ENCODE measurements at places on chromosomes 5 and 9.
A peak's percentile ranks its signal among the peaks of the same experiment; 100 is the strongest.

- DNase-seq = no peak
These were observed 43.3 kb upstream of the TJP2 start for GRCh38 chr9:69130456-69131441.

DNA sequence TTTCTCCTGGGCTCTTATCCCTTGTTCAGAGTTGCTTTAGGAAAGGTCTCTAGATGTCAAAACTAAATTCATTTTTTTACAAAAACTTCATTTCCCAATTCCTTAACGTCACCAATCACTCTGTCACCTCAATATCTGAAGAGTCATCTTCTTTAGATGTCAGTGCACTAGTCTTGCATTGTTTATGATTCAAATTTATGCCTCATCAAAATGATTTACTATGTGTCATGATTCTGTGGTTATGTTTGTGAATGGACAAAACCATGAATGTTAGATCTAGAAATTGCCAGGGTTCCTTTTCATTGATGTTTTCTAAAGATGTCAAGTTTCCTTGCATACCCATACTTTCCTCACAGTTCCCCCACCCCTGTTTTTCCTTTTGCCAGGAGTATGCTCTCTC, 21.5 kb downstream of the CWC27 start:
- DNase-seq = no peak

DNA sequence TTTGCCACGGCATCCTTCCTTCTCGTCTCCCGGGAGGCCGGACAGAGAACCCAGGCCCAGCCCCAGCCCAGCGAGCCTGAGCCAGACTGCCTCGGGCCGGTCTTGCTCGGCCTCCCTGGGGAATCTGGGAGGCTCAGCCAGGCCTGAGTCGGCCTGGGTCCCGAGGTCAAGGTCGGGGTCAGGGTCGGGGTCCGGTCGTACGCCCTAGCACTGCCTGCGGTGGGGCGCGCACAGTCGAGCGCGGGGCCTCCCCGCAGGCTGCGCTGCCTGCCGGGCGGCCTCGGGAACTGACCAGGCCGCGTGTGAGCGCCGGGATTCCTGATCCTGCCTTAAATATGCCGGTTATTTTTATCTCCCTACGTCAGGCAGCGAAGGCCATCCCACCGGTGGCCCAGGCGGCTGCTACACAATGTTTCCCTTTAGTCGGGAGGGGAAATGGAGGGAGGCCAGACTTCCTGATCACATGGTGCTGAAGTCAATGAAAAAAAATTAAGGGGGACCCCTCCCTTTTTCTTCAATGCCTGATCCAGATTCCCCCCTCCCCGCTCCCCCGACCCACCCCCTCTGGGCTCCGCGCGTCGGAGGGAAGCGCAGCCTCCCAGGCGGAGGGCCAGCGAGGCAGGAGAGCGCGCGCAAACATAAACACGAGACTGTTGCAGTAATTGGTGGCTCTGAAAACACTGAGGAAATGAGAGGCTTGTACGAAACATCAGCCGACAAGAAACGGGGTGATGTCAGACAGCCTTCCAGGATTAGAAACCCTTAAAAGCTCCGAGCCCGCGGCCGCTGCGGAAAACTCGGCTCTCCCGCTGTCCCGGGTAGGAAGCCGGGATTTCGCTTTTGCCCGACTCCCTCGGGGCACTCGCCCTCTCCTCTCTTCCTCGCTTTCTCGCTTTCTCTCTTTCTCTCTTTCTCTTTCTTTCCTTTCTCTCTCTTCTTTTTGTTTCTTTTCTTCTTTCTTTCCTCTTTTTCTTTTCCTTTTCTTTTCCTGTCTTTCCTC, 148.2 kb upstream of the KLF4 start:
- DNase-seq = peak; percentile 59

GRCh38 chr5:68000805-68001204, 214.8 kb upstream of the PIK3R1 start:
- DNase-seq = no peak

DNA sequence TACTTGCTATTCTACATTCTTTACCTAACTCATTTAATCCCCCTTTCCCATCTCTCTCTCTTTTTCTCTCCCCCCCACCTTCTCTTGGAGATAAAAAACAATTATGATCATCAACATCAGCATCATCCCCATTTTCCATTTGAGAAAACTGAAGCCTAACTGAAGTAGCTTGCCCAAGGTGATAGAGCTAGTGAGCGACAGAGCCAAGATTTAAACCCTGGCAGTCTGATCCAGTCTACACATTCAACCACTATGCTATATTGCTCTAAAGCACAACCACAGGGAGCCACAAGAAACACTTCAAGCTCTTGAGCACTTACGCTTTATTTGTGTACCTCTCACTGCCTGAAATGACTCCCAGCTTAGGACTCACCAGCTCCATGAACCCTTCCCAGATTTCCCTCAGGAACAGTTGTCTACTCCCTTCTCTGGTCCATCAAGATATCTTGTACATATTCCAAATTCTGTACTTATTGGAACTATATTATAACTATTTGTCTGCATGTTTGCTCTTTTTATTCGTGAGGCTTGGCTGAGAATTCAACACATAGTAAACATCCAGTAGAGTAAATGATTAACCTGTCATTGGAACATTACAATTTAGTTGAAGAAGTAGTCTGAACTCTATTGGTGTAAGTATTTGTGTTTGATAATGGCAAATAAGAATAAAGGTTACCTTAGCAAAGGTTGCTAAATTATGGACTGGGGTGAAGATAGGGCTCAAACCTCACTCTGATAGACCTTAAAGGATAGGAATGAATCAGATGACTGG, 164.8 kb downstream of the EFNA5 start:
- no peak for DNase-seq

- DNase-seq = no peak
These were observed 8.2 kb upstream of the CD180 start for GRCh38 chr5:67204821-67205220.

DNA sequence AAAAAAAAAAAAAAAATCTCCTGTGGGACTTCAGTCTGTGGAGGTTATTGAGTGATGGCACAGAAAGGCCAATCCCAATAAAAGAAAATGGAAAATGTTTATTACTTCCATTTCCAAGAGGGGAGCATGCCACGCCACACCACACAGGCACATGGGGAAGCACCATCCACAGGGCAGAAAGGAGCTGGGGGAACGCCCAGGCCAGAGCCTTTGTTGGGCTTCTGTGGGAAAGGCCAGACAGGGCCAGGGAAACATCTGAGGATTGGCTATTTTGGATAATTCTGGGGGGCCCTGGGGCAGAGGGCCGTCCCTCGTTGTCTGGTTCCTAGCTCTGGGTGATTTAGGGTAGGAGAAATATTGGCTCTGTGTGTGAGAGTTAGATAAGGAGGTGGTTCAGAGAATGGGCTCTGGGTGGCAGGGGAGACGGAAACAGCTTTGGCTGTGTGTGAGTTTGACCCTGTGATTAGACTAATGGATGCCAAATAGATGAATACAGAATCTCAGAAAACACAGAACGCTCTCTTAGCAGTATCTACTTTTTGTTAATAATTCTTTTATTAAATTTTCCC, 49.0 kb upstream of the ABL1 start:
- no peak for DNase-seq

DNA sequence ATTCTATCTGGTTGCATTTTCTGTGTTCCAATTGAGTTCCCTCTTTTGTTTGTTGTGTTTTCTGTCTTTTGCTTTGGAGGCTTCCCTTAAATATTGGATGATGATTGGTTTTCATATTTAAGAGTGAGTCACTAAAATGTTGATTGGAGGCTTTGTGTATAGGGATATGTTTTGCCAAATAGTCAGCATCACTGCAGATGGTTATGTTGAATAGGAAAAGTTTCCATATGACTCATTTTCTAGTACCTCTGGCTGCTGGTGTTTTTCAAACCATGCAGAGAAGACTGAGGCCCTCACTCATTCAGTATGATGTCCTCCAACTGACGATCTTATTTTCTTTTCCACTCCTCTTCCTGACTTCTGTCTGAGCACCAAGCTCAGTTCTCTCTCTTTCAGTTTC, 1290.0 kb downstream of the EFNA5 start:
- no peak for DNase-seq

DNA sequence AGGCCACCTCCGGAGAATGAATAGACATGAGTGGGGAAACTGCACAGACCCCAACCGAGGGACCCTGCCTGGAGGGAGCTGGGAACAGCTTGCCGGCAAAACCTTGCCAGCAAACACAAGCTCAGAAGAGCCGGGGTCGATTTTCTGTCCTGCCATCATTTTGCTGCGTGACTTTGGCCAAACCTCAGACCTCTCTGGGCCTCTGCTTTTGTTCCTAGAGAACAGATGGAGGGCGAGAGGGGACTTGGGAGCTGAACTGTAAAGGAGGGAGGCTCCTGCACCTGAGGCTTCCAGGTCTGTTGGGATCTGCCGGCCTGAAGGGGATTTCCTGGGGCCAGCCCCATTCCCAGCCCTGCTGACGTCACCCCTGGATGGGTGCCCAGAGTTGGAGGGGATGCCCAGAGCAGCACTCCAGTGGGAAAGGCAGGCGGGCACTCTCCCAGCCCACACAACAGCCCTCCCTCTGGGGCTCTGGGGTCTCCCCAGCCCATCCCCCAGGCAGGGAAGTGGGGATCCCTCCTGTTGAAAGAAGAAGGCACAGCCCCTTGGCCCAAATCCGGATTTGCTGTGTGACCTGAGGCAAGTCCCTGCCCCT, 40.4 kb upstream of the SYNPO start:
- DNase-seq = peak; percentile 51

DNA sequence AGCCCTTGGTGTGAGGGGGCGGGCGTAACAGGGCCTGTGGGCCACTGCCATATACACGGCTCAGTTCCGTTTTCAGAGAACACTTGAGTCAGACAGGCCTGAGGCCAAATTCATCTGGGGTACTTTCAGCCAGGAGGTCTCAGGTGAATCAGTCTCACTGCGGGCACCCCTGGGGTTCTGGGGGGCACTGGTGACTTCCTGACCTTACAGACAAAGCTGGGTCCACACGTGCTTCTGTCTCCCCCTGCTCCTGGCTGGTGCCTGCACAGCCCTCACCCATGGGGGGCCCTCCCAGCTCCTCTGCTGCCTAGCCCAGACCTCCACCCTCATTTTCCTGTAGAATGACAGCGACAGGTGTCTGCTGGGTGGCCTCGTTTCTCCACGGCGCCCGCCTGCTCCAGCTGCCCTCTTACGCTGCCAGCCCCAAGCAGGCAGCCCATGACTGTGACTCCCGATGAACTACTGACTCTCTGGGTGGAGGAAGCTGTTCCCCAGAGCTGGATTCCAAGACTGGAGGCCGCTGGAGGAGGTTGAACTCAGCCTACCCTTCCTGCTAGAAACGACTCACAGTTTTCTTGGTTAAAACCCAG, 374.1 kb upstream of the IRX4 start:
- no peak for DNase-seq

DNA sequence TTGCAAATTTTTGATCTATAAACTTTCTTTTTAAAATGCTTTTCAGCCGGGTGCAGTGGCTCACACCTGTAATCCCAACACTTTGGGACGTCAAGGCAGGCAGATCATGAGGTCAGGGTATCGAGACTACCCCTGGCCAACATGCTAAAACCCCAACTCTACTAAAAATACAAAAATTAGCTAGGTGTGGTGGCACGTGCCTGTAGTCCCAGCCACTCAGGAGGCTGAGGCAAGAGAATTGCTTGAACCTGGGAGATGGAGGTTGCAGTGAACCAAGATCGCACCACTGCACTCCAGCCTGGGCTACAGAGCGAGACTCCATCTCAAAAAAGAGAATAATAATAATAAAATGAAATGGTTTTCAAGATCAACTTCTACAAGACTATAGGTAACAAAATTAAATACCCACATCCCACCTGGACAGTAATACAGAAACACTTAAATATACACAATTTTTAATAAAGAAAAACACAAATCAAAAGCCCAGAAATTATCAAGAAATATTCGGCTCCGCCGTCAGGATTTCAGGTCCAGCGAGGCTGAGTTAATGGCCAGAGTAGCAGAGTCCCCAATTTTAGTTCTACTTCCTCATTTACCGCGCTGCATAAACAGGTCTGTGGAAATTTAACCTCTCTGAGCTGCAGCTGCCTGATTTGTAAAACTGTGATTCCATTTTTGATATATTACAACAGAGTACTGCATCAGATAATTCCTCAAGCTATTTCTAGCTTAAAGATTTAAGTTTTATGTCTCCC, 4.0 kb downstream of the TUT7 start:
- DNase-seq = no peak

GRCh38 chr9:134167530-134167931, 3.2 kb upstream of the RNU6ATAC start:
- no peak for DNase-seq

DNA sequence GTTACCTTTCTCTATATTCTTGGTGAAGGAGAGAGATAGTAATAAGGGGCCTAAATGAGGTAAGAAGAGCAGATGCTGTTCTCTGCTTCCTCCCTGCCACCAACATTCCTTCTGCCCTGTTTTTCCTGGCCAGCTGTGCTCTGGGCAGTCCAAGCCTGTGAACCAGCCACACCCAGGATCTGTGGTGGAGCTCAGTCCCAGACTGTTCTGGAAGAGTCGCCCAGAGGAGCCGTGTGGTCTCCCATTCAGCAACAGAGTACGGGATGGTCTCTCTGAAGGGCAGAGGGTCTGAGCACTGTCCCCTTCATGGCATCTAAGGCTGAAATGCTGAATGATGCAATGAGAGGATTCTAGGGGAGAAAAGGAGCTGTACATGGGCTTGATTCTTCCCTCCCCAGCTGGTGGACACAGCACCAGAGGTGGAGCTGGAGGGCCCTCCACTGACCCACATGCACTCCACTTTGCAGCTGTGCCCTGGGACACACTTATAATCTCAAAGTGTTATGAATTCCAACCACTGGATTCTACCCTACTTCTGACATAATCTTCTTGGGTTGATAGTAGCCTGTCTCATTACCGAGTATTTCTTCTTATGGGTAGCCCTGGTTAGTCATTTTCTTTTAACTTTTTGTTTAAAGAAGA, 70.8 kb upstream of the RPS23 start:
- no peak for DNase-seq

DNA sequence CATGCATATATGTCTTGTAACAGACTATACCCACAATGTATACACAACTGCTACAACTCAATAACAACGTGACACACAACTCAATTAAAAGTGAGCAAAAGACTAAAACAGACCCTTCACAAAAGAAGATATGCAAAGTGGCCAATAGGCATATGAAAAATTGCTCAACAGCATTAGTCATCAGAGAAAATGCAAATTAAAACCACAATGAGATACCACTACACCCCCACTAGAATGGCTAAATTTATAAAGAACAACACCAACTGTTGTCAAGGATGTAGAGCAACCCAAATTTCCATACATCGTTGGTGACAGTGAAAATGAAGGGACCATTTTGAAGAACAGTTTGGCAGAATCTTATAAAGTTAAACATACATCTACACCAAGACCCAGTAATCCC, 38.9 kb downstream of the GABRB2 start:
- no peak for DNase-seq

All from substantia nigra (tissue), 51 donors.